ENCODE measurements at places on chromosomes 2 and 18.

DNA sequence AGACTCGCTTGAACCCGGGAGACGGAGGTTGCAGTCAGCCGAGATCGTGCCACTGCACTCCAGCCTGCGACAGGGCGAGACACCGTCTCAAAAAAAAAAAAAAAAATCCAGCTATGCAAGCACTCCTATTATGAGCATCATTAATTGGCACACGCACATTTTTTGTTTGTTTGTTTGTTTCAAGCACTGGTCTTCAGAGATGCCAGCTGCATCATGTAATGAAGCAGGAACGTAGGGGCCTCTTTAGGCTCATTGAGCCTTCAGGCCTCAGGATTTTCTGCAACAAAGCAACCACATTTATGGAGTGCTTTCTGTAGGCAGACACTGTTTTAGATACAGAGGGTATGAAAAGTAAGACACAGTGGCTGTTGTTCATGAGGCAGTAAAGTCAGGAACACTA is 585.8 kb downstream of the CNTNAP5 start:
- no peak for DNase-seq

DNA sequence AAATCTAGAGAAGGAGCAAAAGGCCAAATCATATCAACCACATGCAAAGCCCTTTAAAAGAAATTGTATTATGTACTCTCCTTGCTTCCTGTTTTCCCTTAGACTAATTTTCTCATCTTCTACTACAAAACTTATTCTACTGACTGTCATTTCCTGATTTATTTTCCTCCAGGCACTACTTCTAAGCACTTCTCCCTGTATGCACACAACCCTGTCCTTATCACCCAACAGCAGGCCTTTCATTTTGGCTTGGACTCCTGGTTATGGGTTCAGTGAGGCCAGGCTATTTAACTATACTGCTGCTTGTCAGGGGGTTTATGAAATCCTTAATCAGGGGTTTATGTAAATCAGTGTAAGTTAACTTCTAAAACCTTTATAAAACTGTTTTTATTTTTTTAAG is 205.1 kb upstream of the FAM98A start:
- no peak for DNase-seq

GRCh38 chr2:24861500-24861899 is 58.5 kb downstream of the ADCY3 start:
- DNase-seq, result no peak

- DNase-seq, result no peak
Observed at GRCh38 chr18:51527826-51528225, 330.3 kb upstream of the MEX3C start.

DNA sequence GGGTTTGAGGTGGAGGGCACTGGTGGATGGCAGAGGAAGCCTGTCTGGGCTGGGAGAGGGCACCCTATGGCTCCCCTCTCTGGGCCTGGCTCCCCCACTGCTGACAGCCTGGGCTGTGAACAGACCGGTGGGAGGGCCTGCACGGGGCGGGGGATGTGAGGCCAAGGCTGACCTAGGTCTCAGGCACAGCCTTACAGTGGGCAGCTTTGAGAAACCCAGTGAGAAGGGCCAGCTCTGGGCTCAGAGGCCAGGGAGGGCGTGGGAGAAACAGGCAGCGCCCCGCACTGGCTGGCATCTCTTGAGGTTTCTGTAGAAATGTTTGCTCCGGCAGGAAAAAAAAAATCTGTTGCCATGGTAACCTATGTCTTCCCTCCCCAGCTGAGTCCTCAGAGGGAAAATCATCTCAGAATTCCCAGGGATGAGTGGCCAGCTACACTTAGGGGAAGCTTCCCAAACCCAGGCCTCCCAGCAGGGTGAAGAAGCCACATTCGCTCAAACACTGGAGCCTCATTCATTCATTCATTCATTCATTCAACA is 71.7 kb upstream of the TAF1B start:
- no peak for DNase-seq

GRCh38 chr2:206275312-206276055 is 1.0 kb downstream of the ZDBF2 start:
- no peak for DNase-seq

DNA sequence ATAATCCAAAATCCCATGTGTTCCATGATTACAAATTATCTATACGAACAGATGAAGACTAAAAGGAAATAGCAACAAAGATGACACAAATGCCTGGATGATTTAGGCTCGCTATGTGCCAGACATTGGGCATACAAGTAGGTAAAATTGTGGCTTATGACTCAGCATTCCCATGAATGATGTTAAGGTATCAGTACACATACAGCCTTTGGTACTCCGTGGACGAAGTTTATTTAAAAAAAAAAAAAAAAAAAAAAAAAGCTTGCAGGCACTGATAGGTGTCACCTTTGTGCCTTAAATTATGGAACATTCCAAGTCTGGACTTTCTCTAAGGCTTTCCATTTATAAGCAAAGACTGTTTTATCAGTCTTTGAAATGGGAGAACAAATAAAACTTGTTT is 2.7 kb downstream of the CHAC2 start:
- no peak for DNase-seq

- DNase-seq, result peak; percentile 34
Observed at GRCh38 chr2:241540771-241541561, 17.6 kb upstream of the BOK start.

- no peak for DNase-seq
Observed at GRCh38 chr2:222982010-222982908, 69.7 kb upstream of the KCNE4 start.

DNA sequence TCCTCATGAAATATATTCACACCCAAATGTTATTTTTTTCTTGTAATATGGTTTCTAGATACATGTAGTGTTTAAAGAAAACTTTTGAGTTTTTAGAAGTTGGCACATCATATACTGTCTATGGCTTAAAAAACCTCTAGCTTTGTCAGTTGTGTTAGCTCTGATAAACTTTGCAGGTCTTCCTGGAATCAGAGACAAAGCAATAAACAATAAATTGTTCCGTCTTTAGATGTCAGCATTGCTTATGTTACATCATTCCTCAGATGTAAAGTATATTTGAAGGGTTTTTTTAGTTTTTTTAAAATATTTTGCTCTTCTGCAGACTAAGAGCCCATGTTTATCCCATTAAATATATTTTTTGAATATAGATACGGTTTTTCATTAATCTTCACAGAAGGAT is 145.1 kb downstream of the GPD2 start:
- DNase-seq, result no peak

DNA sequence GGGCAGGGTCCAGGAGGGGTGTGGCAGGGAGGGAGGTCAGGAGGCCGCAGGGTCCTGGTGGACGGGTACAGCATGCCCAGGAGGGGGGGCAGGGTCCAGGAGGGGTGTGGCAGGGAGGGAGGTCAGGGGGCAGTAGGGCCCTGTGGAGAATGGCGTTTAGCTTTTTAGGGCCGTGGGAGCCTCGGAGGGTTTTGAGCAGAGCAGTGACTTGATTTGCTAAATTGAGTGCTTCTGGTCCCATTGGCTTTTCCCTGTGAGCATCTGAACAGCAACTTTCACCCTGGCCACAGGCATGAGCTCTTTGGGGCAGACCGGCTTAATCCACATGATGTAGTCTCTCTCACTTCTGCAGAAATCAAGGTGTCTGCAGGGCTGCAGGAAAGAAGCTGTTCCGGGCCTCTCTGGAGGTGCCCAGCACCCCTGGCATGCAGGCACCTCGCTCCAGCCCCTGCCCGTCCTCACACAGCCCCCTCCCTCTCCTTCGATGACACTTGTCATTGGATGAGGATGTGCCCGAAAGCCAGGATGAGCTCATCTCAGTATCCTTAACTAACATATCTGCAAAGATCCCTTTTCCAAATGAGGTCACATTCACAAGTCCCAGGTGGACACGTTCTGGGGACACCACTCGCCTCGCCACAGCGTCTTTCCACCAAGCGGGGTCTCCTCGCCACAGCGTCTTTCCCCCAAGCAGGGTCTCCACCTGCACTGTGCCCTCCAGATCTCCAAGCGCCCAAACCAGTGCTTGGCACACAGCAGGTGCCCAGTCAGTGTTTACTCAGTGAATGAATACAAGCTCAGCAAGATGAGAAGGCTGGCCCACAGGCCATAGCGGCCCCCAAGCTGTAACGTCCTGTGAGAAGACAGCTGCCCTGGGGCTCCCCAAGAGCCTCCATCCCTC is 94.0 kb downstream of the NDUFA10 start:
- no peak for DNase-seq
